Stimulated activated CD4-positive, alpha-beta T cell treated with anti-CD3 and anti-CD28 coated beads, Interleukin-4, amount 100 ng/mL, for 4 hours (primary cell): ENCODE measurements at places on chromosomes 1 and 21.
A peak's percentile ranks its signal among the peaks of the same experiment; 100 is the strongest.

- no peak for DNase-seq
These were observed 107.5 kb downstream of the SPAG17 start for GRCh38 chr1:118077331-118078045.

- no peak for DNase-seq
These were observed 24.6 kb downstream of the ANGPTL3 start for GRCh38 chr1:62621907-62622306.

DNA sequence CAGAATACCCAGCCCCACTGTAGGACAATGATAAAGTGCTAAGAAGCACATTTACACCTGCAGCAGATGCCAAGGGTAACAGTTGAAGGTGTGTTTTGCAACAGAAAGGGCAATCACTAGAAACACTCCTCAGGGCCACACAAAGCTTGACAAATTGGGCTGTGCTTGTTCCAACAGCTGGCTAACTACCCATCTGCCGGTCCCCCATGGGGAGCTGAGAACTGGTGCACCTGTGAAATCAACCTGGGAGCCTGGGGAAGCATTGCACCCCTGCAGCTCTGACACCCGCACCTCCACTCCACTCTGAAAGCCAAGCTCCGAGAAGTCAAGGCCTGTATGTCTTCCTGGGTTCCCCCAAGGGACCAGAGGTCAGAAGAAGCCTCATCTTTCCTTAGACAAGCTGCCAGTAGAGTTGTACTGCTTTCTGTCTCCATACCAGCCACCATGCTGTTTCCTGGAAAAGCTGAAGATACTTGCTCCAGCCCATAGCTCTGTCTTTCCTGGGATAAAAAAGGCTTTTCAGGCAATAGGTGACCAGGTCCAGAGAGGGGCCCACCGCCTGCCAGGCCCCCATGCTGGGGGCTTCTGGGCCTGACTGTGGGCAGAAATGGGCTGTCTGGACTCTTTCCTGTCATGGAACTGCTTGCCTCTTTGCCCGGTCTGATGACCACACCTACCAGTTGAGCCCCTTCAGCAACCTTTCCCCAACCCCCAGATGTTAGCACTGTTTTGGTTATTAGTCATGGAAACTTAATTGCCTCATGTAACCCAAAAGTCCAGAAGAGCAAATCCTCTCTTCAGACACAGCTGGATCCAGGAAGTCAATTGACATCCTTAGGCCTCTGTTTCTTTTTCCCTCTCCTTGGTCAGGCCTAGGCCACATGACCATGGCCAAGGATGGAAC, 93.6 kb downstream of the KIF14 start:
- no peak for DNase-seq

GRCh38 chr1:160748878-160749269, 9.8 kb downstream of the SLAMF7 start:
- DNase-seq: no peak

GRCh38 chr21:44942566-44942965, 2.7 kb downstream of the SLX9 start:
- DNase-seq: no peak

DNA sequence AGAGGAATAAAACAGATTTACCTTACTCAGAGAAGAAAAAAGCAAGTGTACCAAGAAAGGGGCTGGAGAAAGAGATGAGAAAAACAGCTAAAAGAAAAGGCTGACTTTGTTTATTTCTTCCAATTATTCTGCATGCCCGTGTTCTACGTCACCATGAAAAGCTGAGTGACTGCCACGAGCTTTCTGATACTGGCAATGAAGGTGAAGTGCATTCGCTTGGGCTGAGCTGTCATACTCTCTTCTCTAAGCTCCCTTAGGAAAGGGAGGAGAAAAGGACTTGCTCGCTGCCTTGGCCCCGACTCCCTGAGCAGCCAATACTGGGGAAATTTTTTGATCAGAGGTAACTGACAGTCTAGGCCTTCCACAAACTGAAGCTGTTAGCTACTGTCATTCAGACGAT, 105.4 kb downstream of the SMYD2 start:
- no peak for DNase-seq

DNA sequence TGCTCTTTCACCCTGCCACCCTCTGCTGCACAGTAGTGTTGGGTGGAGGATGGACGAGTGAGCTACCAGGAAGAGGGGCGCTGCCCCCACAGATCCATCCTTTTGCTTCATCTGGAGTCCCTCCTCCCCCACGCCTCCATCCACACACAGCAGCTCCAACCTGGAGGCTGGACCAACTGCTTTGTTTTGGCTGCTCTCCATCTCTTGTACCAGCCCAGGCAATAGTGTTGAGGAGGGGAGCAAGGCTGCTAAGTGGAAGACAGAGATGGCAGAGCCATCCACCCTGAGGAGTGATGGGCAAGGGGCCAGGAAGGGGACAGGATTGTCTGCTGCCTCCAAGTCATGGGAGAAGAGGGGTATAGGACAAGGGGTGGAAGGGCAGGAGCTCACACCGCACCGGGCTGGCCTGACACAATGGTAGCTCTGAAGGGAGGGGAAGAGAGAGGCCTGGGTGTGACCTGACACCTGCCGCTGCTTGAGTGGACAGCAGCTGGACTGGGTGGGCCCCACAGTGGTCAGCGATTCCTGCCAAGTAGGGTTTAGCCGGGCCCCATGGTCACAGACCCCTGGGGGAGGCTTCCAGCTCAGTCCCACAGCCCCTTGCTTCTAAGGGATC, 8.5 kb downstream of the CHRNB2 start:
- DNase-seq: no peak

DNA sequence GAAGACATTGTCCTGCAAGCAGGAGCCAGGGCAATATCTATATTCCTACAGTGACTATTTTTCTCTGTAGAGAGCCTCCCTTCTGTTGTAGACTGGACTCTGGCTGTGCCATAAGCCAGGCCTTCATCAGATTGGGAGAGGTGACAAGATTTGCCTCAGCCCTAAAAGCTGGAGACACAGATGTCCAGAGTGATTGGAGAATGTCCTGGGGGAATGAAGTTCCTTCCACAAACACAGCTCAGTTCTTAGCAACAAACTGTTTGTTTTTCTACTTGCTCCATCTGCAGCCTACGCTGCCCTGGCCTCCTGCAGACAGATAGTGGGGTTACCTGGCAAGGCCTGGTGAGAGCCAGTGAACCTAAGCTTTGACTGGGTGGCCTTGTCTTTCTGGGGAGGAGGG, 29.9 kb upstream of the SNX27 start:
- no peak for DNase-seq

DNA sequence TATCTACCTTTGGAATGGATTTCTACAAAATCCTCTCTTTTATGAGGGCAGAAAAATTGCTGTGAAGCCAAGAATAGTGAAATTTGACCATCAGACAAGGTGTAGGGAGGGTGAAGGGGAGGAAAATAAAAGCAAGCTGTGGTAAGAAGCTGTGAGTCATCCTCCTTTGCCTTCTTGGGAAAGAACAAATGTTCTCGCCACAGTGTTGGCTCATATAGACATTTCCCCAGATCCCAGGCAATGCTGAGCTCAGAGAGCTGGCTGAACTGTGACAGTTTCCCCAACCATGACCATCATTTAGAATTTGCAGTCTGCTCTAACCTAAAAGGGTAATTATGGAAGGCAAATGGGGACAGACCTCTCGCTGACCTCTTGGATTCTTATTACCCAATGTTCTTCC, 235.4 kb downstream of the PBX1 start:
- DNase-seq: no peak

- no peak for DNase-seq
These were observed 20.1 kb downstream of the BCAS2 start for GRCh38 chr1:114561333-114561732.

DNA sequence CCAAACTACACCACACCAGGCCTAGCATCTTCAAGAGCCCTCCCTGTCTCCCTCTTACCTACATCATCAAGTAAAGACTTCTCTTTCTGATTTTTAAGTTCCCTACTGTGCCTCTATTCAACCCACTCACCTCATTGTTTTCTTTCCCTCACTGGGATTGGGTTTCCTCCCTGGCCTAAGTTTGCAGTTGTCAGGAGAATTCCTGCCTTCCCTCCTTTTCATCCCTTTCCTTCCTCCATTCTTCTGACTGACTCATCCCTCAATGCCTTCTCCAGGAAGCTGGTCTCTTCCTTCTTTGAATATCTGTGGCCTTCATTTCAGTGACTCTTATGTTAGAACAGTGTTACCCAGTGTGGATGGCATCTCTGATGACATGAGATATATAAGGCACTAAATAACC, 139.9 kb upstream of the KIAA0040 start:
- no peak for DNase-seq

DNA sequence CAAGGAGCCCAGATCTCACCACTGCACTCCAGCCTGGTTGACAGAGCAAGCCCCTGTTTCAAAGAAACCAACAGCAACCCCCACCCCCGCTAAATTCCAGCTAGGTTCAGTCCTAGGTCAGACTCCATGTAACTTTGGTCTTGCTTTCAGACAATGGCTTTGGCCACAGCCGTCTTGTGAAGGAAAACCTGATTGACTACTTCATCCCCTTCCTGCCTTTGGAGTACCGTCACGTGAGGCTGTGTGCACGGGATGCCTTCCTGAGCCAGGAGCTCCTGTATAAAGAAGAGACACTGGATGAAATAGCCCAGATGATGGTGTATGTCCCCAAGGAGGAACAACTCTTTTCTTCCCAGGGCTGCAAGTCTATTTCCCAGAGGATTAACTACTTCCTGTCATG, 12.9 kb downstream of the TOR3A start:
- DNase-seq: no peak

DNA sequence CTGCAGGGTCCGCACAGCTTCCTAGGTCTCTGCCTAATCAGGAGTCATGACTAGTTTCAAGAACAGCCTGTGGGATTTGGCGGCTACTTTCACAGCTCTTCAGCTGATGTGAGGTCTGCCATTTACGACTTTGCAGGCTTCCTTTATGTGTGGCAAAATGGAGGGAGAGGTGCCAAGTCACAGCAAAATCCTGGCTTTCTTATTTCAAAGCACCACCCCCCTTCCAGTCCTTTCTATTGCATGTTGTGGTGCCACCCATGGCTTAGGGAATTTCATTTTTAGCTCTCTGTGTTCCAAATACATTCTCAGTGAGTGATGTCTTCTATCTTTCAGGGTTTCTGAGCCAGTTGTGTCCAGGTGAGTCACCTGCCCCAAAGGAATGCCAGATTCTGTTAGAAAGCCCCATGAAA, 75.1 kb upstream of the WLS start:
- no peak for DNase-seq

DNA sequence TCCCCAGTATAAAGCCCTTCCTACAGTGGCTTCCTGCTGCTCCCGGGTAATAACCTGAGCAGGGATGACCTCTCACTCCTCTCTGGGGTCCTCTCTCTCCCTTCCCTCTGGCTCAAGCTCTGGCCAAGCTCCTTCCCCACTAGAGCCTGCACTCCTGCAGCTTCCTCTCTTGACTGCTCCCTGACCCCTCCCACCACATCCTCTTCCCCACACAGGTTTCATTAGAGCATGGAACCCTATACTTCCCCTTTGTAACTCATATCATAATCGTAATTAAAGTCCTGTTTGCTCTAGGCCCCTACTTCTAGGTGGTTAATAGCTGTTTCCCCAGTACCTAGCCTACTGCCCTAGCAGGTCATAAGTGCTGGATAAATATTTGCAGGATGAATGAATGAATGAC, 146.2 kb downstream of the C1orf21 start:
- no peak for DNase-seq

DNA sequence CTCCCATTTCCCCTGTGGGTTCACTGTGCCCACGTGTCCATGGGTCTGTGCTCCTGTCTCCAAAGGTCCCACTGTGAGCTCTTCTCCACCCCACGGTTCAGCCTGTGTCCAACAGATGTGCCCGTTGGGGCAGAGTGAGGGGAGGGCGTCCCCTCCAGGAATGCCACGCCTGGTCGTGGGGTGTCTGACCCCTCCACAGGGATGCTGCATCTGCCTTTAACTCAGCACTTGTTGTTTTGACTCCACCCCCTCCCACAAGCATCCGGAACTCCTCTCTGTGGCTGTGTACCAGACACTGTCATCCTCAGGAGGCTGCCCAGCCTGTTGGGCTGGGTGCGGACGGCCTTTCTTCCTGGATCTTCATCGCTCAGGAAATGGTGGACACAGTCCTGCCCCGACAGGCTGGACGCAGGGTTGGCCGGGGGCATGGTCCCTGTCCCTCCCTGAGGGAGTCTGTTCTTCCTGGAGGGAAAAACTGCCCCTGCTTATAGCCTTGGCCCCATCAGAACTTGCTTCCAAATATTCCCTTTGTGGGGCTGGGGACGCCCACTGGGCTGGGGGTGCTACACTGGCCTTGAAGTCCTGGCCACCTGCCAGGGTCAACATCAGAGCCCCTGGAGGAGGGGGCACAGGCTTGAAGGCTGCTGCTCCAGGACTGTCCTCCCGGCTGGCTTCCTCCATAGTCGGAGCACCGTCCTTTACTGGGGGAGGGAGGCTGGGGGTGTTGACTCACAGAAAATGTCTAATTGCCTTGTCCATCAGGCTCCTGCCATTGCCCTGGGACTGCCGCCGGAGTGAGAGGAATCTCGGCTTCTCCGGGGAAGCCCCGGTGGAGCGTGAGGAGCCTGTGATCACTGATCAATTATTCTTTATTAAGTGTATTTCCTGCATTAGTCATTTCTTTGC, 182.0 kb upstream of the C1orf174 start:
- DNase-seq: no peak

GRCh38 chr1:240385985-240386978, 225.7 kb downstream of the GREM2 start:
- no peak for DNase-seq

GRCh38 chr1:9145021-9145668, 16.2 kb upstream of the GPR157 start:
- no peak for DNase-seq

DNA sequence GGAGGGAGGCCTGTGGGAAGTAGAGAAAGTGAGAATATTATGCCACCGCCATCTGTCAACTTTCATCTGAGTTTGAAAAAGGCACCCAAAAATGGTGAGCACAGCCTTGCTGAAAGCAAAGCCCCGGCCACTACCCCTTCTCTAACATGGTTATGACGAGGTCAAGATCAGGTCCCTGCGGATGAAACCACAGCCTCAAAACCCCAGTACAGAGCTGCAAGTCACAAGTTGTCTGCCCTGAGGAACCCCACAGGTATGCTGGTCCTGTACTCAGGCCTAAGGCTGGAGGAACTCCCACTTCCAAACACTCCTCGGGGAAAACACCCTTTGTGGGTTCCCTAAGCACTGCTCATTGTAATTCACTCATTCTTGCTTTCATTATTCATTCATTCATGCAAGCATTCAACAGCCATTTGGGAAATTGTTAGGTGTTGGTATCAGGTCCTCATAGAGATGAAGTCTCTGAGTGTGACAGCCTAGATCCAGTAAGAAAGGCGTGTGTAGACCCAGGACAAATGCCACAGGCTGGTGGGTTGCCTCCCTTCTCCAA, 216.6 kb upstream of the EDN2 start:
- no peak for DNase-seq

GRCh38 chr1:6359216-6360116, 34.1 kb downstream of the ACOT7 start:
- peak; percentile 32 for DNase-seq

GRCh38 chr1:239253032-239253431, 133.3 kb upstream of the CHRM3 start:
- no peak for DNase-seq
